Right kidney (tissue), 9 donors: ENCODE measurements at places on chromosomes 7 and 10.
A peak's percentile ranks its signal among the peaks of the same experiment; 100 is the strongest.

- DNase-seq = no peak
These were observed 427.4 kb downstream of the DNAJB6 start for GRCh38 chr7:157764193-157764592.

GRCh38 chr7:95095259-95095965 lies 188.0 kb downstream of the PPP1R9A start:
- DNase-seq = no peak

DNA sequence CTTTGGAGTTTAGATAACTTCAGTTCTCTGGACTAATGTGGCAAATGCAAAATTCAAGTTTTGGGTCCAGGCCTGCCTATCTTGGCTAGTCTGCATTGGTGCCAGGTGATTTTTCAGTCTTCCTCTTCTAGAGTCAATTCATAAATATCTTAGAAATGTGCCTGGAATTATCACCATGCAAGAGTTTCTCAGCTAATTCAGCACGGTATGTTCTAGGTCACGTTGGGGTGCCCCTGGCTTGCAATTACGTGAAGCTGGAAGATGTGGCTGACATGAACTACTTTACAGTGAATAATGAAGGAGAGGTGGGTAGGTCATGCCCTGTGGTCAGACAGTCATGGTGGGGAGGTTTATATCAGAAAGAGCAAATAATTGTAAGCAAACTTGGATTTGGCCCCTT lies 25.0 kb downstream of the ZDHHC6 start:
- DNase-seq = no peak

DNA sequence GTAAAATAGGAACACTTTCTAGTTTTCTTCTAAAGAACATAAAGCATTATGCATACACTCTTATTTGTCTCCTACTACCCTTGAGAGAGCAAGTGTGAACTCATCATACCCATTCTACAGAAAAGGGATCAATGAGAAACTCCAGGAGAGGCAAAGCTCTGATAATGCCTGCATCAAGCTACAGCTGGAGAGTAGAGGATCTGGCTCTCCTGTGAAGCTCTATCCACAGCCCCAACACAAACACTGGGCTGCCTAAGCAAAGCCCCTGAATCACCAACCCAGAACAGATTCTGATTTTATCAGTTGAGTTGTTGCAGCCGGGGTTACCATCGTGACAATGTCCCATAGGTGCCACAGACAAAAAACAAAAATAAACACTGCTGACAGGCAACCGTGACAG lies 74.9 kb downstream of the NUDCD3 start:
- no peak for DNase-seq

- DNase-seq = no peak
These were observed 283.1 kb upstream of the NRP1 start for GRCh38 chr10:33617381-33618080.

- peak; percentile 47 for DNase-seq
These were observed 2.9 kb upstream of the RBM20 start for GRCh38 chr10:110641256-110641655.

GRCh38 chr10:71829171-71829570 lies 21.9 kb downstream of the PSAP start:
- DNase-seq = no peak

GRCh38 chr7:96558093-96558492 lies 151.6 kb downstream of the SEM1 start:
- no peak for DNase-seq

- DNase-seq = no peak
These were observed 86.8 kb upstream of the NAMPT start for GRCh38 chr7:106371629-106372028.

DNA sequence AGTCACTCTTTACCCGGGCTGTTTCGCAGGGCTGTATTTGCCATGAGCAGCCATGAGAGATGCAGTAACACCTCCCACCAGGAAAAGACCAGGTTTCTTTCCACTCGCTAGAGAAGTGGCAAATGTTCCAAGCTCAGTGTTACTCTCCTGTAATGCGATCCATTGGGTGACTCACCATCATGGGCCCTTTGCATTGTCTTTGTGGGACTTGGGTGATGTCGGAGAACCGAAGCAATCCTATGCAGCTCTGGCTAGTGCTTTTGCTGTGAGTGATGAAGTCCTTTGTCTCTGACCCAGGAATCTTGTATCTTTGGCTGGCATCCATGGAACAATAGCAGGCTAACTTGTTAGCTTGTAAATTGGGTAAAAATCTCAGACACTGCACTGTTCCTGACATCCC lies 40.0 kb downstream of the GHRHR start:
- no peak for DNase-seq

- DNase-seq = no peak
These were observed 37.3 kb upstream of the LEP start for GRCh38 chr7:128203710-128204214.

DNA sequence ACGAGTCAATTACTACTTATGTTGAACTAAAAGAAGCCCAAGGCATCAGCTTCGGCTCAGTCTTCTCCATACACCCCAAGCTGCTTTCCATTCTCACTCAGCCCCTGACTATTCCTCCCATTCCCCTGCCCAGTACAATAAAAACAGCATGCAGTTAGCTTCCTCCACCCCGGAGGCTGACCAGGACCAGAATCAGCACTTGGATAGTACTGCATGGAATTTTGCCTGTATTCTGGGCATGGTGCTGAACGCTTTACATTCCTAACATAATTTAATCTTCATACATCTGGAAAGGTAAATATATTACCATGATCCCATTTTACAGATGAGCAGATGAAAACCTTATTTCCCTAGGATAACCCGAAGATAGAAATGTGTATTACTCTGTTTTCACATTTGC lies 7.5 kb upstream of the PODXL start:
- no peak for DNase-seq

- DNase-seq = no peak
These were observed 42.2 kb downstream of the SNX13 start for GRCh38 chr7:17898111-17898510.

- no peak for DNase-seq
These were observed 17.0 kb downstream of the KCP start for GRCh38 chr7:128893251-128894100.

DNA sequence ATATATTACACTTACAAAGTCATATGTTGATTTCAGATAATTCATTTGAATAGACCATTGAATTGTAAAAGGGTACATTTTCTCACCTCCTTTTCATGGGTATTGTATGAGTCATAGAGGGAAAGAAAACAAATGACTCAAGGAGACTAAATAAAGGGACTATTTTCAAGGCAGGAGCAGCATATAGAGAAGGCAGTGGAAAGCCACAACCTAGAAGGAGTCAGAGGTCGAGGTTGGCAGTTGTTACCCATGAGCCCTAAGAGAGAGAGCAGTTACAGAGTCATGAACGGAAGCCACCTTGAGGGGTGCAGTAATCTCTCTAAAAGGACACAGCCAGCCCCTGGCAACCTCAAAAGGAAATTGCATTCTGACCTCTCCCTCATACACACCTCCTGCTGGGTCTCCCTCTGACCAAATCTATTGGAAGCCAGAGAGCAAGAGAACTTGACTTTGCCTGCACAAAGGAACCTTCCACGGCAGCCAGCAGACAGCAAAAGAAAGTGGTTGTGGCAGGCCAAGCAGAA lies 137.9 kb downstream of the GRM8 start:
- no peak for DNase-seq

- DNase-seq = no peak
These were observed 19.5 kb upstream of the INSYN2A start for GRCh38 chr10:127215866-127216265.

DNA sequence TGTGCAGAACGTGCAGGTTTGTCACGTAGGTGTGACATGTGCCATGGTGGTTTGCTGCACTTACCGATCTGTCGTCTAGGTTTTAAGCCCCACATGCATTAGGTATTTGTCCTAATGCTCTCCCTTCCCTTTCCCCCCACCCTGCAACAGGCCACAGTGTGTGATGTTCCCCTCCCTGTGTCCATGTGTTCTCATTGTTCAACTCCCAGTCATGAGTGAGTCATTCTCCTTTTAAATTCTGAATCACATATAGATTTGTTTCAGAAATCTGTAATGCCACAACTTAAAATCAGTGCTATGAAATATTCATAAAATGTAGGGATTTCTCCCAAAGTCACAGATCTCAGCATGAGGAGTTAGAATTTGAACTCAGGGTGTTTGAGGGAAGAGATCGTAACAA lies 552.5 kb upstream of the MBL2 start:
- DNase-seq = no peak

GRCh38 chr7:8277394-8277982 lies 15.5 kb upstream of the ICA1 start:
- DNase-seq = no peak

- DNase-seq = peak; percentile 35
These were observed 505.6 kb upstream of the MKI67 start for GRCh38 chr10:128631801-128632241.

DNA sequence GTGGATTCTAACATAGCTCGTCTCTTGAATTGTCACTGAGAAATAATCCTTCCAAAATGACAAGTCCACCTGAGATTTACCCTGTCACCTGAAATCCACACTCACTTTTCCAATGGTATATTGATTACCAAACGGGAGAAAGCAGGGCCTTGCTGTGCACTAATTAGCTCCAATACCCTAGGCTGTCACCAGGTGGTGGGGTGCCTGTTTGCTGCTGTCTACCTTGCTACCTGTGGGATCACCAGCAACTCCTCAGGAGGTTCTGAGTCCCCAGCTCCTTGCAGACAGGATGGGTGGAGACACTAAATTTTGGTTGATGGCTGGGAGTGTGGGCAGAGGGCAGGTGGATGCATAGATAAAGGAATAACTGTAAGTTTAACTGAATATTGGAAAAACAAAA lies 237.2 kb upstream of the ZNF32 start:
- no peak for DNase-seq

- DNase-seq = no peak
These were observed 5.1 kb upstream of the CDHR3 start for GRCh38 chr7:105958012-105958411.

- DNase-seq = no peak
These were observed 550.3 kb downstream of the GRM8 start for GRCh38 chr7:126702242-126703016.

- DNase-seq = no peak
These were observed 94.9 kb upstream of the ZNF800 start for GRCh38 chr7:127487381-127487780.
